ENCODE measurements at places on chromosomes 2 and 18. TPM values are rescaled to one million over a fixed set of nuclear protein-coding genes. Genes with fewer than 3 reads are reported as not detected.

The FOXI3 gene
- 0.14 TPM for total RNA-seq

The COL5A2 gene
- total RNA-seq, result 244 TPM

GRCh38 chr18:75544496-75544895, 117.0 kb upstream of the SMIM21 start:
- DNase-seq, result no peak
- no peak overlapping the region for H3K4me3 ChIP-seq
- H3K36me3 ChIP-seq, result no peaks in the 10 kb centered on the region
- H3K4me1 ChIP-seq, result no peaks in the 10 kb centered on the region

DNA sequence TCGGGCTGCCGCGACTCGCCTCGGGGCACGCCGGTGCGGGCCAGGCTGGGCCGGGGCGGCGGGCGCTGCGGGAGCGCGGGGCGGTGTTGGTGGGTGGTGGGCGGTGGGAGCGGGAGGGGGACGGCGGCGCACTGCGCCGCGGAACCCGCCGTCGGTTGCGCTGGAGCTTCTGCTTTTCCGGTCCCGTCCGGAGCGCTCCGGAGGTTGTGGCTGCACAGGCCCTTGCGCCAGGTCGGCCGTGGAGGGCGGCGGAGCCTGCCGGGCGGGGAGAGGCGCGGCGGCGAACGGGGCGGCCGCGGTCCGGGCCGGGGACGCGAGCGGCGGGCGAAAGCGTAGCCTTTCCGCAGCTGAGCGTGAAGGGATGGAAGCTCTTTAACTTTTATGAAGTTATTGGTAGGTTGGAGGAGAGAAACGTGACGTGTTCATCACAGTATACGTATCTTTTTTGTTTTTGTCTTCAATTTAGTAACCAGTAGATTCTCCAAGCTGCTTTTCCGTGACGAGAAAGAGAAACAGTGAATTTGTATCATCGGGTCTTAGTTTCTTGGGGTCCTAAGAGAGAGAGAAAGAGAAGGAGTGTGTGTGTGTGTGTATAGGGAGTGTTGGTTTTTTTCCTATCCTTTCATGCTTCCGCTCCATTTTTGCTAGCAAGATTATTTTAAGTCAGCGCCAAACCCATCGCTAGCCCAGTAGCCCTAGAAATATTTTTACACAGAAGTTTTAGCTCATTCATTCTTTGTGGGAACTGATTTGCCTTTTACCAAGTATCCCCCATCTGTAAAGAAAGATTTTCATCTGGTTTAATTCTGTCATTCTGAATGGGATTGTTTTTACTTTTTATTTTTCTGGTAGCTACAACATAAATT, 535 bp downstream of the ATG4B start:
- peak overlapping the region; percentile 67 for H3K4me3 ChIP-seq
- peak overlapping the region; percentile 72 for H3K27ac ChIP-seq
- no peaks in the 10 kb centered on the region for H3K27me3 ChIP-seq

DNA sequence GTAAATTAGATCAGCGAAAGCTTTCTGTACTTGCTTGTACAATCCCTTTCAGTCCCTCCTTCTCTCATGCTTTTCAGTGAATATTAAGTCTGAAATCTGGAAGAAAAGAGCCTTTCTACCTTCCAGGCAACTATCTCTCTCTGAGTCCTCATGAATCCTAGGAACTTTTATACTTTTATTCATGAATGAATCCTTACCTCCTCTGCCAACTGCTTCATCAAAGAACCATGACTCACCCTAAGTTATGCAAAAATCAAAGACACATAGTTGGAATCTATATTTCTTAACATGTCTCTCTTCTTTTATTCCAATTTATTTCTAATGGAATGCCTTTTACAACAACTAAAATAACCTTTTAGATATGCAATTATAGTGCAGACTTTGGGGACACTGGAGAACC, 394.2 kb downstream of the CLIP4 start:
- H3K4me1 ChIP-seq, result no peaks in the 10 kb centered on the region
- no peaks in the 10 kb centered on the region for H3K27me3 ChIP-seq
- H3K4me3 ChIP-seq, result no peak overlapping the region
- DNase-seq, result no peak
- no peaks in the 10 kb centered on the region for H3K36me3 ChIP-seq
- H3K27ac ChIP-seq, result no peak overlapping the region

DNA sequence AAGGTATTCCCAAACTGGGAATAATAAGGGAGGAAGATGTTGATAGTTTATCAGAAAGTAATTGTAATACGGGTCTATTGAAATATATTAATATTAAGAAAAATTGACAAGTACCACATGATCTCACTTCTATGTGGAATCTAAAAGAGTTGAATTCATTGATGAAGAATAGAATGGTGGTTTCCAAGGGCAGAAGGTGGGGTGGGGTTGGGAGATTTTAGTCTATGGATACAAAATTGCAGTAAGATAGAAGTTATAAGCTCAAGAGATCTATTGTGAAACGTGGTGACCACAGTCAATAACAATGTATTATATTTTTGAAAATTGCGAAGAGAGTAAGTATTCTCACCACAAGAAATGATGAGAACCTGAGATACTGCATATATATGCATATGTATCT, 38.9 kb downstream of the COL3A1 start:
- no peaks in the 10 kb centered on the region for H3K36me3 ChIP-seq
- no peaks in the 10 kb centered on the region for H3K27me3 ChIP-seq
- H3K4me3 ChIP-seq, result no peak overlapping the region
- no peak overlapping the region for H3K27ac ChIP-seq

DNA sequence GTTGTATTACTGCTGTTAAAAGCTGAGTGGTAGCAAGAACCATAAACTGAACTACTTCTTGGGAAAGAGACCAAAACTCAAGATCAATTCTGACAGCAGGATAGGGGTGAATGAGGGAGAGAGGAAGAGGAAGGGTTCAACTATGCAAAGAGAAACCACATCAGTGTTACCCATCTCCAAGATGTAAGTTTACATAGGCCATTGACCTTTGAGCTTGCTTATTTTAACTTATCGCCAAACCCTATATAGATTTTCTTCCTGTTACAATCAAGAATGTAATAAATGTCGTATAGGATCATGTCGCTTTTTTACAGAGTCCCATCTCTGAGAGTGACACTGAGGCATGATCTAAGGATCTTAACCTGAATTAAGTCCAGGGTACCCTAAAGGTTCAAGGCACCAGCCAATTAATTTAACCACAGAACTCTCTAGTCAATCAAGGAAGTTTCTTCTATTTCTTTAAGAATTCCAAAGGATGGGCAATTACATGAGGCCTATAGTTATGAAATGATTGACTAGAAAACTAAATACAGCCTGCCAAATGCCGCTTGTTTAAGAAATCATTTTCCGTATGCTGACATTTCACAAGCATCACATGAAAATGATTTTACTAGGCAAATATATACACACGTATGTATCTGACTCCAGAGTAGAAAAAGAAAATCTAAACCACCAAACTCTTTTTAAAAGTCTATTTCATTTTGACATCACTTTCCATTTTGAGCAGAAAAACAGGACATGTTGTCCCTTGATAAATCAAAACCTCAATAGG, 11.8 kb downstream of the RND3 start:
- no peaks in the 10 kb centered on the region for H3K27me3 ChIP-seq
- H3K4me1 ChIP-seq, result peaks cover 95% of the 10 kb centered on the region
- DNase-seq, result no peak
- H3K36me3 ChIP-seq, result peaks cover 2% of the 10 kb centered on the region
- peak overlapping the region; percentile 84 for H3K27ac ChIP-seq

Data from Caco-2 (cell line).